ENCODE measurements at places on chromosomes 2 and 18. TPM values are rescaled to one million over a fixed set of nuclear protein-coding genes. Genes with fewer than 3 reads are reported as not detected.

ADRA2B gene
- 0.21 TPM for total RNA-seq

LDLRAD4 gene
- 36.5 TPM for total RNA-seq

TRIM43 gene
- not detected for total RNA-seq

GRCh38 chr2:149191915-149192314, 138.5 kb upstream of the LYPD6 start:
- no peak for DNase-seq

DNA sequence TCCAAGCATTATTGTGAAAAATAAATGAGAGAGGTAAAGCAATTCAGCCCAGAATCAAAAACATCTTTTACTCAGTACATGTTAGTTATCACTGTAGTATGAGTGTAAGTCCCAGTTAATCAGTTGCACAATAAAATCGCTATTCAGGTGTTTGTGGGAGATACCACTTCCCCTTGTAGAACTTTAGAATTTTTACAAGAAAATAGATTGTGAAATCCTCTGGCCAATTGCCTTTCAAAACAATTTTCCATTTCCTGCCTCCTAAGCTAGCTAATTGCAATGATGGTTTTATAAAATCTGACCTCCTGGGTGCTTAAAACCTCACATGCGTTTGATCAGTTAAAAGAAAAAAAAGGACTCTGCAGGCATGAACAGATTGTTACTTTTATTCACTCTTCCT, 332.5 kb downstream of the PID1 start:
- DNase-seq = no peak

- no peak for DNase-seq
Observed at GRCh38 chr18:78903436-78904178, 76.0 kb upstream of the SALL3 start.

- DNase-seq = no peak
Observed at GRCh38 chr18:48795696-48796095, 155.1 kb downstream of the SMAD7 start.

MYO7B gene
- 0.12 TPM for total RNA-seq

GRCh38 chr18:74595431-74595830, 2.2 kb upstream of the ZNF407 start:
- DNase-seq = no peak

DNA sequence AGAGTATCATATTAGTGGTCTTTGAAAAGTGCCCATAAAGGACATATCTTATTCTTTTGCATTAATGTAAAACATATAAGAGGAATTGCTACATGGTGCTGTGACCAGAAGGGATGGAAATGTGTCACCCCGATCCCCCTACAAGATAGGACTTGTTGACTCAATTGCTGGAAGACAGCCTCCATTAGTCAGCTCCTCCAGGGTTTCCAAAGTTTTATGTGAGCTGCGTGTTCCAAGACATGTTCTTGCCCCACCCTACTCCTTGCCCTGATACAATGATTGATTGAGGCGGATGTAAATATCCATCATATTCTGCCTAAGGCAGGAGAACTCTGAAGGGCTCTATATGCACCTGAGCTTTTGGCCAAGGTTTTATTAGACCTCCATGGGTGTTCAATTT, 541.0 kb upstream of the ZEB2 start:
- DNase-seq = no peak

GRCh38 chr2:213818436-213818835, 534.2 kb downstream of the SPAG16 start:
- DNase-seq = no peak

RPE gene
- 61.4 TPM for total RNA-seq

DNA sequence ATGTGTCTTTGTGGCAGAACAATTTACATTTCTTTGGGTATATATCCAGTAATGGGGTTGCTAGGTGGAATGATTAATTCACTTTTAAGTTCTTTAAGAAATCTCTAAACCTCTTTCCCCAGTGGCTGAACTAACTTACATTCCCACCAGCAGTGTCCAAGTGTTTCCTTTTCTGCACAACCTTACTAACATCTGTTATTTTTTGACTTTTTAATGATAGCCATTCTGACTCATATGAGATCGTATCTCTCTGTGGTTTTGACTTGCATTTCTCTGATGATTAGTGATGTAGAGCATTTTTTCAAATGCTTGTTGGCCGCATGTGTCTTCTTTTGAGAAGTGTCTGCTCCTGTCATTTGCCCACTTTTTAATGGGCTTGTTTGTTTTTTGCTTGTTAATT, 43.1 kb upstream of the PTH2R start:
- no peak for DNase-seq

- DNase-seq = no peak
Observed at GRCh38 chr18:49521216-49521835, 34.3 kb upstream of the C18orf32 start.

TTR gene
- not detected for total RNA-seq

- no peak for DNase-seq
Observed at GRCh38 chr2:42054714-42055430, 7.1 kb downstream of the PKDCC start.

DNA sequence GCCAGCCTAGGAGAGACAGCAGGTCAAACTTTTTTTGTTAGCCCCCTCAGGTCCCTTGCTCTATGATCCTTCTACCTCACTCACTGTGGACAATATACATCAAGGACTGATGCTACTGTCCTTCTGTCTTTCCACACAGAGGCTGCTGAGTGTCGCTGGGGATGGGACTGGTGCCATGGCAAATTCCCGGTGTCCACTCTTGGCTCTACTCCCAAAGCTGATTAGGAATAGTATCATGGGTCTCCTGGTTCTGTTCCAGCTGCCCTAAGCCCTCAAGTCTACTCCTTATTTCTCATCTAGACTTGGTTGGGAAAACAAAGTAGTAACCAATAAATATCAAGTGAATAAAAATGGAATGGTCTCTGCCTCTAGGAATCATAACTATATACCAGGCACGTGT, 441.3 kb downstream of the TGIF1 start:
- DNase-seq = no peak

DNA sequence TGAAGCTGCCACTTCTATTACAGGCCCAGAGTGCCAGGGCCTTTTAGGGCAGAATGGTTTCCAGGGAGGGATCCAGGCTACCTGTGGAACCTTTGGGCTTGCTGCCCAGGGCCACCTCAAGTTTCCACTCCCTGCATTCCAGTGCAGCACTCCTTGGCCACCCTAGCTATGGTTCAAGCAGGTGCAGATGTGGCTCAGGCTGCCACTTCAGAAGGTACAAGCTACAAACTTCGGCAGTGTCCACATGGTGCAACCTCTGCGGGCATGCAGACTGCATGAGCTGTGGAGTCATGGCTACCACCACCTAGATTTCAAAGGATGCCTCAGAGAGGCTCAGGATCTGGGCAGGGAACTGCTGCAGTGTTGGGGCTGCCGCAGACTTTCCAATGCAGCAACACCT, 248.1 kb upstream of the UBE2E3 start:
- DNase-seq = no peak

COL4A3 gene
- not detected for total RNA-seq

GRCh38 chr2:37052600-37053332, 31.4 kb downstream of the HEATR5B start:
- DNase-seq = no peak

DNA sequence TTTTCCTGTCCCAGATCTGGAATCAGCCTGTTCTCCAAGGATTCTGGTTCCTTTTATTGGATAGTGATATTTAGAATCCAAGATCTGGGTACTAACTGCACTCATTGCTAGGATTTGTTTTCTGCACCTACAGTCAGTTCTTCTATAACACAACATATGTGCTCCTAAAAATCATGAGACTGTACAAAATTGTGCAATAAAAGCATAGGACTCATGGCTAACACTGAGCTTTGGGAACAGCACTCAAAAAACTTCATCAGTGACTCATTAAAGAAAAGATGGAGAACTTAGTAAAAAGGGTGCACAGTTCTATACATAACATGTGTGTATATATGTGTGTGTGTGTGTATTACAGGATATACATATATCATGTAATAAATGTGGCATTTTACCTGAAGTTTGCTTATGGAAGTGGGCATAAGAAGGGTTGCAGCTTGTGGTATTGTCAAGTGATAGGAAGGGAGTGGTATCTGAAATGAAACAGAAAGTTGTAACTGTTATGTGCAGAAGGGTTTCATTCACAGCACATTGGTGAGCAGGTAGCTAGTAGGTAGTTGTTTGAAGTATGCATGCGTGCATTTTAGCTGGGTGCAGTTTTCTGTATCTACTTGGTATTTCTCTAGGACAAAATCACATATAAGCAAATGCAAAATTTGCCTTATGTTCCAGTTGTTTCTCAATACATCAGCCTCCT, 5.9 kb upstream of the SCYGR2 start:
- DNase-seq = no peak

GRCh38 chr2:80092474-80092873, 212.1 kb downstream of the LRRTM1 start:
- no peak for DNase-seq

GRCh38 chr18:71583252-71583651, 960.9 kb downstream of the CBLN2 start:
- DNase-seq = no peak

DNA sequence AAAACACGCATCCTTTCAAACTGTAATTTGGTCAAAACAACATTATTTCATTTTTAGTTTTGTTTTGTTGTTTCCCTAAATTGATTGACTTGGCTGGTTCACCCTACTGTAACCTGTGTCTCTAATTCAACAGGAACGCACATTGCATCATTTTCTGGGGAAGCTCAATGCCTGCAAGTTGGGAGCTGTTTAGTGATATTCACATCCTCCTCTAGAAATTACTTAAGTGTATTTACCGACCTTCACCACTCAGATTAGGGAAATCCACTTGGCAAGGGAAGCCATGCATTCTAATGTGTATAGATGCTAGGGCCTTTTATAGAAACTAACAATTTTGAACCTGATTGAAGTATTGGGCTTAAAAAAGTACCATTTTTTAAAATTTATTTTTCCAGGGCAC, 7.3 kb upstream of the TPO start:
- no peak for DNase-seq

RNF103 gene
- 11.7 TPM for total RNA-seq

- no peak for DNase-seq
Observed at GRCh38 chr2:118861242-118861641, 13.8 kb upstream of the EN1 start.

- peak; percentile 35 for DNase-seq
Observed at GRCh38 chr18:76259711-76260110, 235.3 kb downstream of the ZNF516 start.

PDIA6 gene
- total RNA-seq = 187 TPM

DNA sequence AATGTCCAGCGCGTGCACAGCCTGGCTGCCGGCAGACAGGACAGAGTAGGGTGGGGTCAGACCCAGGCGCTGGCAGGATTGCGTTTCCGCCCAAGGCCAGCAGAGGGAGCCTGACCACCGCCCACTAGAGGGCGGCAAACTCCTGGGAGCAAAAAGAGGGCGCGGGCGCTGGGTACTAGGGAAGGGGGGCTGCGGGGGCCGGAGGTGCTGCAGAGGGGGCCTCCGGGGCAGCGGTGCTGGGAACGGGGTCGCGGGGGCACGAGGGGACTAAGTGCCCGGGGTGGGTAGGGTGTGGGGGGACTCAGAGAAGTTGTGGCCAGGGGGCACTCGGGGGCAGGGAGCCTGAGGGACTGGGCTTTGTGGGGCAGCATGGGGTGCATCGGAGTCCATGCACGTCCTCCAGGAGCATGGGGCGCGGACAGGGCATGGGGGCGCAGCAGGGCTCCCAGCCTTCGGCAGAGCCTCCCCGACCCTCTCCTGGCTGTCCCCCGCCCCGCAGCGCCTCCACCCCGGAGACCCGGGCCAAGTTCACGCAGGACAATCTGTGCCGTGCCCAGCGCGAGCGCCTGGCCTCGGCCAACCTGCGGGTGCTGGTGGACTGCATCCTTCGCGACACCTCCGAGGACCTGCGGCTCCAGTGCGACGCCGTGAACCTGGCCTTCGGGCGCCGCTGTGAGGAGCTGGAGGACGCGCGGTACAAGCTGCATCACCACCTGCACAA, 3.2 kb downstream of the TEKT4 start:
- DNase-seq = peak; percentile 92

NAT8 gene
- total RNA-seq = not detected

- DNase-seq = no peak
Observed at GRCh38 chr2:239236808-239237205, 164.0 kb downstream of the HDAC4 start.

- no peak for DNase-seq
Observed at GRCh38 chr2:85661139-85661858, 6.7 kb downstream of the SFTPB start.

GRCh38 chr2:13230221-13230620, 513.5 kb downstream of the TRIB2 start:
- no peak for DNase-seq

- no peak for DNase-seq
Observed at GRCh38 chr2:218756599-218757377, 25.2 kb upstream of the CYP27A1 start.

DNA sequence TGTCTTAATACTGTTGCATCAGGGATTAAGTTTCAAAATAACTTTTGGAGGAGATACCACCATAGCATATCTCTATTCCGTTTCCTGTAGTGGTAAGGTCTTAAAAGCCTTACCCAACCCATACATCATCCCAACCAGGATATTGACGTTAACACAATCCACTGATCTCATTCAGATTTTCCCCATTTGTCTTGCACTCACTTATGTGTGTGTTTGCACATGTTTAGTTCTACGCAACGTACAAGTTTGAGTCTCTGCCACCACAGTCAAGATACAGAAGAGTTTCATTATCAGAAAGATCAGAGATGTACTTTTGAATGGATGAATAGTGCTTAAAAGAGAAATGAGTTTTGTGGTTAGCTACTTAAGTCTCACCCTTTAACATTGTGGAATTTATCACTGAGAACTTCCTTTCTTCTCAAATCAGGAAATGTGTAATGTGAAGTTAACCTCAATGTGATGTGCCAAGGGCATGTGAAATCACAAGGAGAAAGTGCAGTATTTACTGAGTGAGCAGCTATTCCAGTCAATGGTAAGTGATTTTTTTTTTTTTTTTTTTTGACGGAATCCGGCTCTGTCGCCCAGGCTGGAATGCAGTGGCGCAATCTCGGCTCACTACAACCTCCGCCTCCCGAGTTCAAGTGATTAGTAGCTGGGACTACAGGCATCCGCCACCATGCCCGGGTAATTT, 69.2 kb upstream of the EPHA4 start:
- no peak for DNase-seq

DNA sequence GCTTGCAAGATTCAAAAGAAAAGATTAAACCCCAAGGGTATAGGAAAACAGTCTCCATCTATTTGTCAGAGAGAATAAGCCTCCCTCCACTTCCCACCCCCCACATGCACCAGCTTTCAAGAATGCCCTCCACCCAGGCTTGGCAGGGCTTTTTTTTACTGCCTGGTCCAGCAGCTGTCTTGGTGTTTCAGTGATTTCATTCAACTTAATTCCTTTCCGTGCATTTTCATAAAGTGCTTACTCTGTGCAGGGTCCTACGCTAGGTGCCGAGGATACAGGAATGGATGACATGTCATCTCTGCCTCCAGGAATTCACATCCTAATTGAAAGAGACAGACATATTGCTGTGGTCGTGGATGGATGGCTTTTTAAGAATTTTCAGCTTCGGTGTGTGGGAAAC, 117.9 kb downstream of the LRATD1 start:
- no peak for DNase-seq

- DNase-seq = peak; percentile 62
Observed at GRCh38 chr2:112138159-112139032, at the start of gene FBLN7. Gene FBLN7 (plus strand): TSS chr2:112138385. CDS start chr2:112138656, 271 bp downstream.

Measured in activated CD4-positive, alpha-beta T cell treated with anti-CD3 and anti-CD28 coated beads, Interleukin-2, amount 10 ng/mL, durations not matched to agents 24 days and 14 days (primary cell).